Activated T-helper 9 cell treated with anti-CD3 and anti-CD28 coated beads, Interleukin-2, amount 50 U/mL, for 16 hours (primary cell): ENCODE measurements at places on chromosomes 5 and 9.

DNA sequence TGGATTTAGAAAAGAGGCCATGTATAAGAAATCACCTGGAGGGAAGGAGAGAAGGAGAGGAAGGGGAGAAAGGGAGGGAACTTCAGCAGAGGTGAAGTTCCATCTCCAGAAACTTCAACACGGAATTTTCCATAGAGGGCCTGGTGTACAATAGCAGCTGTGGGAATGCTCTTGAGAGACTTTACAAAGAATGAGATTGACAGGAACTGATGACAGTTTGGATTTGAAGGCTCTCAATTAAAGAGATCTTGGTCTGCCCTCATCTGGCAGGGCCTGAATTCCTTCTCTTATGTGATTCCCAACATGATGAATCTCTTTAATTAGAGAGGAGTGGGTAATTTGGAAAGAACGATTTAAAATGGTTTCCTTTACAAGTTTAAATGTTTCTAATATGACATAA, 143.5 kb downstream of the MLLT3 start:
- DNase-seq: no peak

DNA sequence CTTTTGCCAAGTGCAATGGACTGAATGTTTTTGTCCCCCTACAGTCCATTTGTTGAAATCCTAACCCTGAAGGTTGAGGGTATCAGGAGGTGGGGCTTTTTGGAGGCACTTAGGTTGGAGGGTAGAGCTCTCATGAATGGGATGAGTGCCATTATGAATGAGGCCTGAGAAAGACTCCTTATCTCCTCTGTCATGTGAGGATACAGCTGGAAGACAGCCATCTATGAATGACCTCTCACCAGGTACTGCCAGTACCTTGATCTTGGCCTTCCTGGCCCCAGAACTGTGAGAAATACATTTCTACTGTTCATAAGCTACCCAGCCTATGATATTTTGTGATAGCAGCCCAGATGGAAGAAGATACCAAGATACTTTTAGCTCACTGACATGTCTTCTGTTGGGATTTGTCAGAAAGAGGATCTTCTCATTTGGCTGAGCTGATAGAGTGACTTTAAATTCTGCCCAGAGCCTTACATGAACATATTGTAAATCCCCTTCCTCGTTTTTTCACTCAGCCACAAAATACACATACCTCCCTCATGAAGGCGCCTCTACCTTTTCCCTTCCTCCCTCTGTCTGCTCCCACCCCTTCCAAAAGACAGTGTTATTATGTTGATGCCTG, 256.4 kb downstream of the PDZD2 start:
- DNase-seq: no peak

GRCh38 chr9:114224247-114224610, 68.9 kb downstream of the COL27A1 start:
- DNase-seq: no peak

- DNase-seq: no peak
These were observed 156.0 kb downstream of the MACROH2A1 start for GRCh38 chr5:135242866-135243555.

DNA sequence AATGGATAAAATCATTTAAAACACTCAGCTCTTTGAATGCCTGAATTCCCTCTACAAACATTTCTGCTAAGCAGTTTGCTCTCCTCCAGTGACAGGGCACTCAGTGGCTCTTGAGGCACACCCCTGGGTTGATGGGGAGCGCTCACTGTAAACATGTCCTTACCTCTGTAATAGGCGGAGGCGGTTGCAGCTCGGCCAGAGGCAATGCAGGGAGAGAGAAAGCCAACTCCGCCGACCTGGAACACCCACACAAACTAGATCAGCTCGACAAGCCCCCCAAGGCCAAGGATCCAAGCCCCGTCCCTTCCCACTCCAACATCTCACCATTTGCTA, 329 bp downstream of the CDC23 start:
- peak; percentile 2 for DNase-seq

DNA sequence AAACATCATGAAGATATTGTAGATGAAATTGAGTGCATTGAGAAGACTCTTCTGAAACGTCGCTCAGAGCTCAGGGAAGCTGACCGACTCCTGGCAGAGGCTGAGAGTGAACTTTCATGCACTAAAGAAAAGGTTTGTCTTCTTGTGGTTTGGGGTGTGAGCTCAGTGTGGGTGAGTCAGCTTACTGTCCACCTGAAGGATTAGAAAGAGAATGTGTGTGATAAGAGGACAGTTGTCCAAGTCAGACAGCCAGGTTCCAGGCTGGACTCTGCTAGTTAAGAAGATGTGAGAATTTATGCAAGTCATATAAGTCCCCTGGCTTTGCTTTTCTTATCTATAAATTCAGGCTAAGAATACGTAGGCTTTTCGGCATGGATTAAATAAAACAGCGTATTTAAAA, 46.9 kb downstream of the RAB14 start:
- no peak for DNase-seq

DNA sequence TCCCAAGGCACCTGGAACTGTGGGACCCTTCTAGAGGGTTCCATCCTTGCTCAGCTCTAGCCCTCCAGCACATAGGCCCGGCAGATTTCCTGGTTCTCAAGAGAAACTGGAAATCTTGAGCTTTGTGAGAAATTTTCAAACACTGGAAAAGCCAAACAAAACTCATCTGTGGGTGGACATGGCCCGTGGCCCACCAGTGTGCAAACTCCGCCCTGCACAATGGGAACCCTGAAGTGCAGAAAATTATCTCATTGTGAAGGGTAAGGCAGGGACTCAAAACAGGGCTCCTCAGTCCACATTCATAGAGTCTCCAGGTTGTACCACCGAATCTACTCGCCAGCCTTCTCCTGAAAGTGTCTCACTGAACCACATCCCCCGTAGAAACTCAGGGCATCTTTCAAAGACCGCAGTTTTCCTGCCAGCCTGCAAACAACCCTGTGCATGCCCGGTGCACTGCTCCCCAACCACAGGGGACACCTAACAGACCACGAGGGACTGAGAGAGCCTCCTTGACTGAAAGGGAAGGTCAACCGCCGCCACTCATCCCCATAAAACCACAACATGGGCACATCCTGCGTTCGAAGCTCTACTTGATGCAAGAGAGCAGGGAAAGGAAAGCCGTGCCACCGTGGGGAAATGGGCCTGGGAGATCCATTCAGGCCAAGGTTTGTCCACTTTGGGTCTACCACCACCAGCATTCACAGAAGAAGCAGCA, 18.1 kb downstream of the ADAMTS2 start:
- no peak for DNase-seq

DNA sequence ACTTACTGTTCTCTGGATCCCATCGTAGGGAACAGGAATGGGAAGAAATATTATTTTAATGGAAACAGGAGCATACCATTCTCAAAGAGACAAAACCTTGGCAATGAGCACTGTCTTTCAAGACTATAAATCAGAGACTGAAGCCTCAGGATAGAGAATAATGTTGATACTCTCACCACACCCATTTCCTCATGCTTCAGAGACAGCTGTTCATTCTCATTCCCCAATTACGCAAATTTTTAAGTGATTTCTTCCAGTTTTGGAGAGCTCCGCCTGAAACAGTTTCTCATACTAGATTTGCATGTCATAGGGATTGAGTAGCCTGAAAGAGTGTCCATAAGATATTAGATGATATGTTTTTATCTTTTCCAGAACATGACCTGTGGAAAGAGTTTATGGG, 290.5 kb upstream of the RASA1 start:
- DNase-seq: no peak

DNA sequence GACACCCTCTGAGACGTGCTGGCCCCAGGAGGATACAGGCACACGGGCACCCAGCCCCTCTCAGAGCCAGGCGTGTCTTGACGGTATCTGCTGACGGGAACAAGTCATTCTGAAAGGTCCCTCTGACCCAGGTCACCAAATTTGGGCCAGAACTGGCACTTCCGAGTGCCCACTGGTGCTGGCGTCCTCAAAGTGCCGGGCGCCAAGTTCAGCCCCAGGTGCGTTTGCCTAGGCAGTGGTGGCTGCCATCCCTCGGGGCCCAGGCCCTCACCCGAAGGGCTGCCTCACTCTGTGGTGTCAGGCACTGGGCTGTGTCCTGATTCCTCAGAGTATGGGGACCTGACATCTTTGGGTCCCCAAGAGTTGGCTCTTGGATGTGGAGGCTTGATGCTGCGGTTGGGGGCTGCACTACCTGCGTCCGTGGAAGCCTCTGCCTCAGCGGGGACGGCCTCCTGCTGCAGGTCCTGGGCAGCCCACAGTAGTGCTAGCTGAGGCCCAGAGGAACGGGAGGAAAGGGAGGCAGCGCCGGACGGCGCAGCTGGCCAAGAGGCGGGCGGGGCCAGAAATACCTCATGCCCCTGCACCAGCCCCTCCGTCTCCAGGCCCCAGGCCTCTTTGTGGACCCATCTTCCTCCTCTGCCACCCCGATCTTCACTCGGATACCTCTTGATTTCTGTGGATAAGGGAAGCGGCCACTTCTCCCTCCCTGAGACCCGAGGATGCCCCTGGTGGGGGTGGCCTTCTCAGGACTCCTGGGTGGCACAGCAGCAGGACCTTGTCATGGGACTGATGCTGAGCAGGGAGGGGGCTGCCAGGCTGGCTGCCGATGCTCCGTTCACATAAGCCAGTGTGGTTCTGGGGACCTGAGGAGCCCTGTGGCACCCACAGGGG, 109.4 kb upstream of the LMX1B start:
- DNase-seq: no peak

- DNase-seq: no peak
These were observed 3.2 kb downstream of the SLC26A2 start for GRCh38 chr5:149963729-149964128.

GRCh38 chr9:38285236-38285635, 107.3 kb upstream of the ALDH1B1 start:
- DNase-seq: no peak

DNA sequence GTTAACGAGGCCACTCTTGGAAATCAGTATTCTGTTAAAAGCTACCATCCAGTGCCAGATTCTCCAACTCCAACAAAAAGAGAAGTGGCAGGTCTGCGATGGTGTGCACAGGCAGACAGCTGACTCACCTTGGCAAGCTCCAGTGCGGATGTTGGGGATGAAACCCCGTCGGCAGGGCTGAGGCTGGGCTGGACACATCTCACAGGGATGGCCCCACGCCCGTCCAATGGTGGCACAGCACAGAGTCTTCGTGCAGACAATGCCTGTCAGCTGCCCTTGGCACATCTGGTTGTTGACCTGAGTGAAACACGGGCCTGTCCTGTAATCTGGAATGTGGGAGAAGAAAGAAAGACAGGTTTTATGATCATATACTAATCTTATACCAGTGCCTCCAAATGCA, 73.4 kb downstream of the FBN2 start:
- no peak for DNase-seq

GRCh38 chr5:170315154-170315553, 17.6 kb upstream of the LCP2 start:
- DNase-seq: no peak

GRCh38 chr9:123265833-123266232, 2.6 kb downstream of the STRBP start:
- DNase-seq: no peak

DNA sequence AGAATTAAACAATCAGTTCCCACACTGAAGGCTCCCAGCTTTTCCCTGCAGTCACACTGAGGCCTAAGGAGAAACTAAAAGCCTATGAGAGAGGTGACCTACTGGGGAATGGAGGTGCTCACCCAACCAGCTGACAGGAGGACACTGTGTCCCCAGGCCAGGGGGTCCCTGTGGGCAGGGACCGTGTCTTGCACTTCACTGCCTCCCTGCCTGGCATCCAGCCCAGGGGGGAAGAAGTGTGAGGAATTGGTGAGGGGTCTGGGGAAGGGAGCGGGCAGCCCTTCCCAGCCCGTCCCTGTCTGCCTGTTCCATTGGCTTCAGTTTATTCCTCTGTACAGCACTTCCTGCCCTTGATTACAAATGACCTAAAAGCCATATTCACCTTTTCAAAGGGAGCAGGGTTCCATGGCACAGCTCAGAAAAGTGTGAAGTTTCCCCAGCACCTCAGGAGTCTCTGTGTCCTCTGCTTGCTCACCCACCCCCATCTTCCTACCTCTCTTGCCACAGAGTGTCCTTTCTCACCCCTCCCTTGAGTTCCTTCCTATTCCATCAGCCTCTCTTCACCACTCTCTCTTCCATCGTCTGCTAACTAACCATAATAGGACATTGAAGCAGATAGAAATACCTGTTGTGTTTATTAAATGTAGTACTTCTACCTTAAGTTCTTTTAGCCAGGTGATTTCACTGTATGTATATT, 12.9 kb downstream of the OTULINL start:
- DNase-seq: no peak

- DNase-seq: no peak
These were observed 26.6 kb downstream of the POC5 start for GRCh38 chr5:75690669-75691068.

- no peak for DNase-seq
These were observed 294.3 kb upstream of the HAPLN1 start for GRCh38 chr5:84014966-84015365.

DNA sequence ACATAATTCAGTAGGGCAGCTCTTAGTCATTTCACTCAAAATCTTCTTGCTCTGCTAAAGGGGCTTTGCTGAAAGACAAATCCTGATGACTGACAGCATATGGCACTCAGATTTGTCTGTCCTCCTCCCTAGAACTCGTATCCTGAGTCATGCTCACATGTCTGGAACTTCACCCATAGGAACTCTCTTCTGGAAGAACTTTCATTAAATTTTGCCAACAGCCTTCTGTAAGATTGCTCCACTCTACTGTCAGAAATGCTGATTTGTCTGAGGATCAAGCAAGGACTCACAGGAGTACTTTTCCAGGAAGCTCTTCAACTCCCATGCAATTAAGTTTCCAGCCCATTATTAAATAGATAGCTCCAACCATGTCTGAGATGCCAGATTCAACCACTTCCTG, 59.8 kb upstream of the SNX2 start:
- no peak for DNase-seq

DNA sequence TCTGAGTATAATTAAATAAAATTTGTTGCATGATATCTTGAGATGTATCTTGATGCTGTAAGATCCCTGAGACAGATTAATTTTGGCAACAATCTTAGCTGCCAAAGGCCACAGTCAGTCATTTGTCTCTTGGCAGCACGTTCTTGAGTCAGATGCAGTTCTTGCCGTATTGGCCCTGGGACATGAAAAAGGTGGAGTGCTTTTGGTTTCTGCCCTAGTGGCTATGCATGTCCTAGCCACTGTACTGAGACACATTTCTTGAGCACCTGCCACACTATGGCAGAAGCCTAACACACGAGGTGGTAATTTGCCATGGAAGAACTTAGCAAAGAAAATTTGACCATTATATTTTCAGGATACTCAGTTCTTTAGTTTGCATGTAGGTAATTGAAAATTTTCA, 45.0 kb upstream of the PHF2 start:
- no peak for DNase-seq

GRCh38 chr5:179801304-179802206, 5.1 kb downstream of the MGAT4B start:
- peak; percentile 77 for DNase-seq
